NCI-H1694 (cell line): ENCODE measurements at places on chromosomes 12 and 14.
A peak's percentile ranks its signal among the peaks of the same experiment; 100 is the strongest.

DNA sequence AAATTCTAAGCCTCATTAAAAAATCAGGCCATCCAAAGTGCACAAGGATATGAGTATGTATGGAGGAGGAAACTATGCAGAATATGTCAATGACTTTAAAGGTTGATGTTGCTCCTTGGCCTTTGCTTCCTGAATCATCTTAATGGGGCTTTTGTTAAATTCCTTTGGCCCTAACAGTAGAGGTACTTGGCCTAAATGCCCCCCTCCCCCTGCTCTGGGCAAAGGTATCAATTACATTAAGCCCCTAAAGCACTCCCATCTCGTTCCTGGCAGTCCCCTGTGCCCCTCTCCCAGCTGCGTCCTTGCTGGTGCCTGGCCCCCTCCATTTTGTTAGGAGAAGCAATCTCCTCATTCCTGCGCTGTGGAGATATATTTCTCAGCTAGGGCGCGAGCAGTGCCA lies 4.8 kb downstream of the COPZ1 start:
- DNase-seq, result no peak

GRCh38 chr12:129964826-129965457 lies 61.1 kb upstream of the TMEM132D start:
- no peak for DNase-seq

DNA sequence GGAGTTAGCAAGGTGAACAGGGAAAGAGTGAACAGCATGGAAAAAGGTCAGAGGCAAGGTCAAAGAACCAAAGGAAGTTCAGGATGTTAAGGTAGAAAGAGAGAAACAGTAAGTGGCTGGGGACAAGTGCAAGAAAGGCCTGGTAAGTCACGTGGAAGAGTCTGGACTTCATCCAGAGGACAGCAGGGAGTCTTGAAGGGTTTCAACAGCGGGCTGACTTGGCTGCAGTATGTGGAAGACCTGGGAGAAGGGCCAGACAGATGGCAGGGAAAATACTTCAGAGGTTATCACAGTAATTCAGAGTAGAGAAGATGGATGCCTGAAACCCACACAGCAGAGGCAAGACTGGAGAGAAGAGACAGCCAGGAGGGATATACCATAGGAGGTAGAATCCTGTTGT lies 34.0 kb downstream of the CIT start:
- no peak for DNase-seq

DNA sequence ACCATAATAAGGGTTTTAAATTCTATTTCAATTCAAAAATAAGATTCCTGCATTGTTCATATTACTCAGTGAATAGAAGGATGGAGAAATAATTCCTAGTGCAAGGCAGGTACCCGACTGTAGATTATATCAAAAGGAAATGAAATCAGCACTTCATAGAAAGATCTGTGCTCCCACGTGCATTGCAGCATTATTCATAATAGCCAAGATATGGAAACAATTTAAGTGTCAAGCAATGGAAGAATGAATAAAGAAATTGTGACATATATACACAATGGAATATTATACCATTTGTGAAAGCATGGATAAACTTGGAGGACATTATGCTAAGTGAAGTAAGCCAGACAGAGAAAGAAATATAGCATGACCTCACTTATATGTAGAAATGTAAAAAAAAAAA lies 53.8 kb downstream of the SLC6A15 start:
- no peak for DNase-seq

DNA sequence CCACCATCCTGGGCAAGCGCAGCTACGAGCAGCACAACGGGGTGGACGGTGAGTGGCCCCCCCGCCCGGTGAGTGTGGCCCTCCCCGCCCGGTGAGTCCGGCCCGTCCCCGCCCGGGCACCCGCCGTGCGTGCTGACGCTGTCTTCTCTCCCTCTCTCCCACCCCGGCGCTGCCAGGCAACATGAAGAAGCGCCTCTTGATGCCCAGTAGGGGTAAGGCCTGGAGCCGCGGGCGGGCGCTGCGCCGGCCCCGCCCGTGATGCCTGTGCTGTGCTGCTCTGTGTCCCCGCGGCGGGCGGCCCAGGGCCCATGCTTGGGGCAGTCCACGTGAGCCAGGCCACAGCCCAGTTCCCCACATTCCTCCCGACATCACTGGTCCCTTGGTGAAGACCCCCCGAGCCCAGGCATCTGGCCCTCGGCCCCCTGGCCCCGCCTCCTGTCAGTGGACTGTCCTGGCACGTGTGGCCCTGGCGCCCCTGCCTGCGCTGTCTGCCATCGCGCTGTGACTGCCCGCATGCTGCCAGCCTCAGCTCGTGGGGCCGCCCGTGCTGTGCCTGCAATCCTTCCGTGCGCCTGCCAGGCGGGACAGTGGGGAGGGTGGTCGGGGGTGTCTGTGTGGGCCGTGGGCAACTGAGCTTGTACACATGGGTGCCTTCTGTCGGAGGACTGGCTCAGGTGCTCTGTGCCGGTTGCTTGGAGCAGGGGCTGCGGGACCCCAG lies 7.9 kb upstream of the CRIP2 start:
- no peak for DNase-seq

DNA sequence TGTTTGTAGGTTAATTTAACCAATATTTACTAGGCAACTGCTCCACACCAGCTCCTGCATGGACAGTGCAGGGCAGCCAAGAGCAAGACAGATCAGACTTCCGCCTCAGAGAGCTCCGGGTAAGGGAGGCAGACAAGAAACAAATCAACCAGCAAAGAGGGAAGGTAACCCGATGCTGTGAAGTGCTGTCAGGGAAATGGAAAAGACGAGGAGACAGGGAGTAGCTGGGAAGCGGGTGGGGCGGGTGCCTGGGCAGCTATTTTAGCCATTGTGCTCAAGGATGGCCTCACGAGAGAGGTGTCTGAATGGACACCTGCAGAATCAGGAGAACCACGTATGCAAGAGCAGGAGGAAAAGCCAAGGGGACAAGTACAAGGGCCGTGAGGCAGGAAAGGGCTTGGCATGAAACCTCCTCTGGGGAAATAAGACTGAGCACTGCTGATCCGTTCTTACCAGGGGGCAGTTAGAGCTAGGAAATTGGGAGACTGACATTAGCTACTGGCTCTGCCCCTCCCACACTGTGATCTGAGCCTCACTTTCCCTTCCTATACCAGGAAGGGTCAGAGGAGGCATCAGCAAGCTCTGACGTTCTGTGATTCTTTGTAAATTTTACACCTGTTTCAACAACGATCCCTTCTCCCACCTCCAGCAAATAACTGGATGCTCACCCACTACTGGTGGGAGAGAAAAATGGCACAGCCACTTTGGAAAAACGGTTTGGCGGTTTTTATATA lies 6.5 kb upstream of the TMEM119 start:
- no peak for DNase-seq

- no peak for DNase-seq
Measured at GRCh38 chr14:29749829-29750228, 177.8 kb downstream of the PRKD1 start.

DNA sequence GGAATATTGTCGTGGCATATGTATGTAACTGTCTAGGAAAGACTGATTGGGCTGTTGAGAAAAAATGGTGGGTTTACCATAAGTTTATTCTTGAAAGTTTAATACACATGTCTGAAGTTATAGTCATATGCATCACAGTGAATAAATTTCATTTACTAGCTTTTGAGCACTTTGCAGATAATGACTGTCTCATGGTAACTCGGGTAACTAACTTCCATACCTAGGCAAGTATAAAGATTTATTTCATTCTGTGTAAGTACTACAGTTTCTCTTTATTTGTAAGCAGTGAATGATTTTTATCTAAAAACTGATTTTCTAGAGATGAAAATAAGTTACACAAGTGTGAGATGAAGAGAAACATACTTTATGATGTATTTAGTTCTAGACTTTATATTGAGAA lies 3.0 kb downstream of the USP15 start:
- DNase-seq, result no peak

- DNase-seq, result no peak
Measured at GRCh38 chr14:49954171-49954631, 61.3 kb downstream of the ARF6 start.

GRCh38 chr12:42283739-42284138 lies 42.2 kb downstream of the ZCRB1 start:
- no peak for DNase-seq

DNA sequence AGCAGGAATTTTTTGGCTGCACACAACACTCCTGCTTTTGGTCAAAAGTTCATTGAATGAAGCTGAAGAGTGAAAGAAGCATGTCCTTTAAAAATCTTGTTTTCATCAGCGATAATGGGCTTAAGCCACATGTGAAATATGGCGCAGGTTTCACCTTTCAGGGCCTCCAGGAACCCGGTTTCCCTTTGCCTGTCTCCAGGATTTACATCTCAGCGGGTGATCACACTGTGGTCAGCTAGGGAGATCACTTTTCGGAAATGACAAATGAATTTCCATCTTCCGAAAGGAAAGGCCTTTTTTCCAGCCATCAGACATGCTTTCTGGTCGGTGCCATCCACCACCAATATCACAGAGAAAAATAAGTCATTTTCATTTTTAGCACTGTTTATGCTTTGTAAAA lies 727.1 kb upstream of the TBX3 start:
- DNase-seq, result no peak

- no peak for DNase-seq
Measured at GRCh38 chr14:101917413-101918017, 46.9 kb upstream of the DYNC1H1 start.

- no peak for DNase-seq
Measured at GRCh38 chr14:63892265-63892664, 39.5 kb downstream of the SYNE2 start.

- peak; percentile 82 for DNase-seq
Measured at GRCh38 chr12:6465467-6466183, 4.9 kb downstream of the VAMP1 start.

GRCh38 chr12:115481141-115481540 lies 796.4 kb downstream of the MED13L start:
- no peak for DNase-seq

DNA sequence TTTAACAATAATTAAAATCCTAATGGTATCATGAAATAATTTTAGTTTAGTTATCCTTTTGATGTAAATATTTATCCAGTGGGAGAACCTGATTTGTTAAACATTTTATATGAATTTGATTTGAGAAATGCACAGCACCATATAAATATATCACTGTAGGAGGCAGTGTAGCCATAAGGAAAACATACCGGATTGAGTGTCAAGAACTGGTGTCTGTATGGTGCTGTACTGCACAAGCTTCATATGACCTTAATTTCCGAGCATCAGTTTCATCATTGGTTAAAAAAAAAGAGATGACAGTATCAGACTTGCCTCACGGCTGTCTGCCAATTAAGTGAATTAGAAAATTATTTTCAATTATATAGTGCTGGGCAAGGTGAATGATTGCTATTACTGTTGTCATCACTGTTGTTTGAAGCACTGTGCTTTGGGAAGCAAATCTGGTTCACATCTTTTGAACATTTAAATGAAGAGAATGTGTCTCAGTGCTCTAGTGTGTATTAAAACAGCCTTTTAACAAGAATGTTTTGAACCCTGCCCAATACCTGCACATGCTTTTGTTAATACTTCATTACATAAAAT lies 72.1 kb downstream of the TMTC2 start:
- peak; percentile 62 for DNase-seq

DNA sequence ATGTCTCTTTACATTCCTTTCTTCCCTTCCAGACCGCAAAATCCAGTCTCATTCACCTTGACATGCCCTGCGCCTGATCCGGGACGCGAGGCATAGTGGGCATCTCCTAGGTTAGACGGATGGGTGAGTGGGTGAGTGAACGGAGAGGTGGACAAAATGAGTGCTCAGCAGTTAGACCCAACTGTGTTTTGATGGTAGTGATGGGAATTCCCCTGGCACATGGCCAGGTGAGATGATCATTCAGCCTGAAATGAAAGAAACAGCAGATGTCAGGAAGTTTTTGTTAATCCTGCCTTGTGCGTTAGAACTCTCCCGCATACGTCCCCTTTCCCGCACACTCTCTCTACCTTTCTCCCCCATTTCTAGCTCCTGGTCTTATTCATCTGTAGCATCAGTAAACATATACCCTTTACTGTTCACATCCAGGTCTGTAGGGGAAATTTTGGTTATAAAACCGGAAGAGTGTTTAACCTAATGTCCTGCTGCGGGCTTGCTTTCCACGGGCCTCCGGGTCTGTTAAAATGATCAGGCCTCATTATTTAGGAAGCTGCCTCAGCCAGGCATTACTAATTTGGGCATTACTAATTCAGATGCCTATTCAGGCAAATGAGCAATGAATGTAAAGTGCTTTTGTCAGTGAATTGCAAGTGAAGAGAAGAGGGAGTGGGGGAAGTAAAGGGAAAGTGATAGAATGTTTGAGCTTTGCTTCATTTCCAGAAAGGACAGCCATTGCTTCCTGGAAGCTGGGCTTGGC lies 172.8 kb downstream of the ETV6 start:
- DNase-seq, result peak; percentile 98

DNA sequence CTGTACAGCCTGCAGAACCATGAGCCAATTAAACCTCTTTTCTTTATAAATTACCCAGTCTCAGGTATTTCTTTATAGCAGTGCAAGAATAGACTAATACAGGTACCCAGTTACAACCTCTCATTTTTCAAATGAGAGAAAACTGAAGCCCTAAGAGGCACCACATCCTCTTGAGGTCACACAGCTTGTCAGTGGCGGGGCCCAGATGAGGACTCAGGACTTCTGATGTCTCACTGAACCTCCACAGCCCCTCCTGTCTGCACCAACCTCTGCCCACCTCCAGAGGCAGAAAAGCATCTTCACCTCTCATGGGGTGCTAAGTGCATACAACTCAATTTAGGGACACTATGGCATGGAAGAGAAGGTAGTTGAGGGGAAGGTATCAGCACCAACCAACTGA lies 120.7 kb downstream of the CRACR2A start:
- no peak for DNase-seq

- DNase-seq, result peak; percentile 35
Measured at GRCh38 chr14:71321574-71322315, 414.5 kb downstream of the PCNX1 start.

DNA sequence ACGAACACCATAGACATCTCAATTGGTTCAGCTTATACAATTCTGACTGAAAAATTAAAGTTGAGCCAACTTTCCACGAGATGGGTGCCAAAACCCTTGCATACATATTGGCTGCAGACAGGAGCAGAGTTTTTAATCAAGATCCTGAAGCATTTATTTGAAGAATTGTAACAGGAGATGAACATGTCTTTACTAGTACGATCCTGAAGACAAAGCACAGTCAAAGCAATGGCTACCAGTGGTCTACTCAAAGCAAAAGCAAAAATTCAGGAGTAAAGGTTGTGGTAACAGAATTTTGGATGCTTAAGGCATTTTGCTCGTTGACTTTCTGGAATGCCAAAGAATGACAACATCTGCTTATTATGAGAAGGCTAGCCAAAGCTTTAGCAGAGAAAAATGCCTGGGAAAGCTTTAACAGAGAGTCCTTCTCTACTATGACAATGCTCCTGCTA lies 20.7 kb downstream of the ZDHHC17 start:
- no peak for DNase-seq

DNA sequence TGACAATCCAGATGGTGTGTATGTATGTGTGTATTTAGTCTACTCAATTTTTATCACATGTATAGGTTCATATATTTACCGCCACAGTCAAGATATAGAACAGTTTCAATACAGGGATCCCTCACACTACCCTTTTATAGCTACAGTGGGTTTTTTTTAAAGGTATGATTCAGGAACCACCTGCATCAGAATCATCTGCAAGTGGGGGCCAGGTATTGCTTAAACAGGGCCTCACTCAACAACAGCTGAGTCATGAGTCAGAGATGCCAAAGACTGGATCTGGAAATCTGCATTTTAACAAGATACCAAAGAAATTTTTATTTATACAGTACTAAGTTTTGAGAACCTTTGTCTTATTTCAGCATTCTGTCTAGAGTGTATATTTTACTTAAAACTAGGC lies 117.6 kb downstream of the SLC35F4 start:
- DNase-seq, result no peak

- no peak for DNase-seq
Measured at GRCh38 chr12:47989666-47990065, 14.6 kb downstream of the COL2A1 start.
